ENCODE measurements at places on chromosomes 12 and 14.

DNA sequence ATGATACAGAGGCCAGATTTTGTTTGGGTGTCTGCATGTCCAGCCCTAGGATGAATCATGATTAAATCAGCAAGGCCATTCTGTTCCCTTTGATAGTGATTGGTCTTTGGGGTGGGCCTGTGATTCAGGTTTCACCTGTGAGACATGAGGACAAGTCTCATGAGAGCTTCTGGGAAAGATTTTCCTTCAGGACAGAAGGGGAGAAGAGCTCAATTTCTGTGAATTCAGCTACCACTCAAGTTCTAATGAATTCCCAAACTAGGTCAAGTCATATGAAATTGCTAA lies 73.4 kb downstream of the ZNF664 start:
- no peak for DNase-seq

DNA sequence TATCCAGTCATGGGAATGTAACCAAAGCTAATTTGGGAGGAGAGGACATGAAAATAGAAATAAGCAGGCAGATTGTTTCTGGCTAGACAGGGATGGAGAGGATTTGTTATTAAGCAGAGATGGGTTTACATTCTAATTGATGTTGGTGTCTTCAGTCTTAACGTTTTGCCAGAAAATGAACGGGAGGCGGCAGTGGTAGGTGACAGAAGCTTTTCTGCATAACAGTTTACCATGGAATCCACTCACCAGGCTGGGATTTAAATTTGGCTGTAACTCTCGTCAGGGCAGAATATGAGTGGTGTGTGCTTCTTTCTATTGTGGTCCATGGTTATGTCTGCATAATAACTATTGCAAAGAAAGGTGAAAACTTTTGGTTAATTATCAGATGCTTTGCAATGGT lies 50.2 kb upstream of the OTX2 start:
- no peak for DNase-seq

DNA sequence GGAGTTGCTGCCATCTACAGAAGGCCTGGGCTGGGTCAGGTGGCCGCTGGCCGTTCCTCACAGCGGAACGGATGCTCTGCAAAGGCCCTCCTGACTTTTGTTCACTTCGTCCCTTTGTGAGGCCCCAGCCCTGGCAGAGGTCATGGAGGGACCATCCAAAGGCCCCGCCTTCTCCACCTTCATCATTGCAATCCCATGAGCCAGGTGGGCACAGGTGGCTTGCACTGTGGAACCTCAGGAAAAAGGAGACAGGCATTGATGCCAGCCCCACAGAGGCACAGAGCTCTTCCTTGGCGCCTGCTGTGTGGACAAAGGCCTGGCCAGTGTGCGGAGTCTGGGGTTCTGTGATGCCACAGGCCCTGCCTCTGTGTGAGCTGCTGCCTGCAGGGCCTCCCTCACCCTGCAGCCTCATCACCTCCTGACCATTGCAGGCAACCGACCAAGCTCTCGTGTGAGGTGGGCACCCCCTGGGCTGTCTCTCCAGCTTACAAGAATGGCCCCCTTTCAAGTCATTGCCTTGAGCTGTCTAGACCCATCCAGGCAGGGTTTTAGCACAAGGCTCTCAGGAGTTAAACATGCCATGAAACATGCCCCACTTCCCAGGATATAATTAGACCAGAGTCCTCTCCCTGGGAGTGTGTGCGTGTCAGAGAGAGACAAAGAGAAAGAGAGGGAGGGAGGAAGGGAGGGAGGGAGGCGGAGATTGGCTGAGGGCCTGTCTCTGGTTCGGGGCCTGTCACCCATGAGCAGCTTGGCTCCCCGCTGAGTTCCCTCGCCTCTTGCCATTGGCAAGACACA lies 19.3 kb downstream of the NFKBIA start:
- DNase-seq: peak; percentile 24

DNA sequence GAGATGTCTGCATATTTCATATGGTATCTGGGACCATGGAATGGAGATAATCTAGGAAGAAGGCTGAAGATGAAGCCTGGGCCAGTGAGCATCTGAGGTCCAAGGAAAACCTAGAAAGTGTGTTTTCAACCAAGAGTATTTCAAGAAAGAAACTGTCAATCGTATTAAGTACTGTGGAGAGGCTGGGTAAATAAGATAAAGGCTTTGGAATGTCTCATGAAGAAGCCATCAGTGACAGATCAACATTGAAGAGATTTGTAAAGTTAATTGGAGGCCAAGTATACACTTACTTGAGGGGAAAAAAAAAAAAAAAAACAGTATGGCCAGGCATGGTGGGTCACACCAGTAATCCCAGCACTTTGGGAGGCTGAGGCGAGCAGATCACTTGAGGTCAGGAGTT lies 48.9 kb downstream of the SINHCAF start:
- DNase-seq: no peak

DNA sequence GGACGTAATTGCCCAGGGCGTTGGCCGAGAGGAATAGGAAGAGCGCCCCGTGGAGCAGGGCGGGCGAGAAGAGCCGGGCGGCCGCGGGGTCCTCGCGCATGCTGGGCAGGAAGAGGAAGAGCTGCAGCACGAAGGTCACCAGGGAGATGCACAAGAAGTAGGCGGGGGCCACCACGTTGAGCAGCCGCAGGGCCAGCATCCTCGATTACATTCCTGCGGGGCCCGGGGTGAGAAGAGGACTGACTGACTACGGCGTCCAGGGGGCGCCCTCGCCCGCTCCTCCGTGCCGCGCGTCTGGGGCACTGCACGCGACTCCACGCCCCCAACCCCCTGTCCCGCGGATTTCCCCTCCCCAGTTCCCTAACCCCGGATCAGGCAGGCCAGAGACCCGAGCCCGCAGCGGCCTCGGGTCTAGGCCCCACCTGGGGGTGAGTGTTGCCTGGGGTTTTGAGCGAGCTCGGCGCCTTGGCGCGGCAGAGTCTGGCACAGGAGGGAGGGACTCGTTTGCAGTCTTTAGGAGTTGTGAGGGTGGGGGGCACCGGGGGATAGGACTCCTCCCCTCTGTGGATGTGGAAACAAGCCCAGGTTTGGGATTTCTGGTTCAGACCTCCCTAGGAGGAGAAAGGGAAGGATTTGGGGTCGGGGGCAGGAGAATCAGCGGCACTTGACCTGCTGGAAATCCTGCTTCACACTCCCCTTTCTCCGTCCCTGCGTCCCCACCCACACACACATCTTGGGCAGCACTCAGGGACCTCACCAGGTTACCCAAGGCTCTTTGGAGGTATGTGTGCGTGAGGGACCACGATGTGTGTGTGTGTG lies 1.8 kb downstream of the ZDHHC22 start:
- no peak for DNase-seq

- no peak for DNase-seq
Observed at GRCh38 chr14:69261761-69262331, 1.9 kb downstream of the GALNT16 start.

DNA sequence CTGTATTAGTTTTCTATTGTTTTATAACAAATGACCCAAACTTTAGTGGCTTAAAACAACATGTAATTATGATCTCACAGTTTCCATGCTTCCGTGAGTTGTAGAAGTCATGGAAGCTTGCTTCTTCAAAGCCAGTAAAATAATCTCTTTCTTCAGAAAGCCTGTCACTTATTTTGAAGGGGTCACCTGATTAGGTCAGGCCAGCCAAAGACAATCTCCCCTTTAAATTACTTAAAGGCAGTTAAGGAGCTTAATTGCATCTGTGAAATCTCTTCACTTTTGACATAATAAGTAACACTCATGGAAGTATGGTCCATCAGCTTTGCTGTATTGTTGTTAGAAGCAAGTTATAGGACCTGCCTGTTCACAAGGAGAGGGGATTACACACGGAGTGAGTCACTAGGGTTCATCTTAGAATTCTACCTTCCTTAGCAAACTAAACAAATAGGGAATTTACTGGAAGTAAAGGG lies 89.8 kb downstream of the FAR2 start:
- no peak for DNase-seq

- no peak for DNase-seq
Observed at GRCh38 chr12:113875691-113876090, 90.4 kb downstream of the RBM19 start.
